ENCODE measurements at places on chromosomes 13 and 19.

GRCh38 chr13:47148543-47148942 is 251.7 kb upstream of the HTR2A start:
- no peak for DNase-seq

DNA sequence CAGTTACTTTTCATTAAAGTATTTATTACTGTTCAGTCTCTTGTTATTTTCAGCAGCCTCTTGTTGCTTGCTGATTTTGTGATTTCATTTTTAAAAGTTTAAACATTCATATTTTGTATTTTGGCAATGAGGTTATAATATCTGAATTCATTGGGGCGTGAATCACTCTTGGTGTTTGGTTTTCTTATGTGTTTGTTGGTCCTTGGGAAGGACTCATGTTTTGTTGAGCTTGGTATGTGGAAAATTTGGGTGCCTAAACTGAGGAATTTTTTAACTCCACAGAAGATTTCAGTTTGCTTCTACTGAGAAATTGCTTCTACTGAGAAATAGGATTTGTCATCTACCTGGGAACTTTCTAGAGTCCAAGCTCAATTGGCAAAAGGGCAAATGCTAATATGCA is 38.2 kb downstream of the PDS5B start:
- no peak for DNase-seq

- no peak for DNase-seq
Observed at GRCh38 chr19:36573895-36574720, 1.0 kb upstream of the ZNF529 start.

DNA sequence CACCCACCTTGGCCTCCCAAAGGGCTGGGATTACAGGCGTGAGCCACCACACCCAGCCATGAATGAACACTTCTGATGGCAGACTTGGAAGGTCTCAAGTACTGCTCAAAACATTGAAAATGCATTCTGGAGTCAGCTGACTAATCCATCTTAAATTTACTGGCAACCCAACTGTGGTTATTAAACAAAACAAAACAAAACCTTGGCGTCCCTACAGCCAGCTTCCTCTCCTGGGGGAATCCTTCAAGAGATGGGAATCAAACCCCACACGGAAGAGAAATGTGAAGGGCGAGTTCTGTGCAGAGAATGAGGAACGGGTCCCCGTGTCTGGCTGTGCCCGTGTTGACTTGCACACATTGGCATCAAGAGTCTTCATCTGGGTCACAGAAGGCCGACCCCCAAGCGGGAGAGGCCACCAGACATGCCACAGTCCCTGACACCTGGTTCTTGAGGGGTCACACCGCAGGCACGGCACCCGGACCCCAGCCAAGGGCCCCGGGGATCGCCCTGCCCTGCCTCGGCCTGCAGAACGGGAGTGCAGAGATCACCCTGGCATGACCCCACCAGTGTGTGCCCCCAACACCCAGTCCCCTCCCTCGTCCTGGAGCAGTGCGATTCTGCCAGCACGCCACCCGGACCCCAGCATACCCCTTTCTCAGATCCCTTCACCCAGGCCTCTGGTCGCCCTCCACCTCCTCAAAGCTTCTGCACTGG is 3.2 kb downstream of the MAP2K2 start:
- DNase-seq, result no peak

DNA sequence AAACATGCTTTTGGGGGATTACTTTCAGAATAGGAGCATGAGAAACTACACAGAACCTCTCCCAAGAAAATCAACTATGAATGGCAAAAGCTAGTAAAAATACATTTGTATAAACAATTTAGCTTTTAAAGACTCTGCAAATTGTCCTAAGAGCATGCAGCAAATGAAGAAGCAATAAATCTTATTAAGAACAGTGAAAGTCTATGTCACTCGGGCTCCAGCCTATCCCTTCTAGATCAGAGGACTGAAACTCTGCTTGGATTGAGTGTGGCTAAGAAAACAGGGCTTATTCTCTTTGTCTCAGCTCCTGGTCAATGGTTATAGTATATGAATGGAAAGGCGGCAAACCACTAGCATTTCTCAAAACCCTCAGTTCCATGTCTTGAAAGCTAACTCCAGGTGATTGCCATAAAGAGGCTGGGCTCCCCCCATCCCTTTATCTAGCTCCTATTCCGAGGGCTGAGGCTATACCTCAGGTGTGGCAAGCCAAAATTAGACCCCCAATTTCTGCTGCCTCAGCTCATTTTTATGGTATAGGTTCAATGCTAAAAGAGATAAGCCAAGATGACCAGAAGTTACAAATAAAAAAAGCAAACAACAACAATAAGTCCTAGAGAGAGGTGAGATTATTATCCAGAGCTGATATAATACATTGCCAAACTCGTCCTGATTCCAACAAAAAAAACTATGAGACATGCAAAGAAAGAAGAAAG is 953.2 kb downstream of the SLITRK6 start:
- DNase-seq, result no peak

DNA sequence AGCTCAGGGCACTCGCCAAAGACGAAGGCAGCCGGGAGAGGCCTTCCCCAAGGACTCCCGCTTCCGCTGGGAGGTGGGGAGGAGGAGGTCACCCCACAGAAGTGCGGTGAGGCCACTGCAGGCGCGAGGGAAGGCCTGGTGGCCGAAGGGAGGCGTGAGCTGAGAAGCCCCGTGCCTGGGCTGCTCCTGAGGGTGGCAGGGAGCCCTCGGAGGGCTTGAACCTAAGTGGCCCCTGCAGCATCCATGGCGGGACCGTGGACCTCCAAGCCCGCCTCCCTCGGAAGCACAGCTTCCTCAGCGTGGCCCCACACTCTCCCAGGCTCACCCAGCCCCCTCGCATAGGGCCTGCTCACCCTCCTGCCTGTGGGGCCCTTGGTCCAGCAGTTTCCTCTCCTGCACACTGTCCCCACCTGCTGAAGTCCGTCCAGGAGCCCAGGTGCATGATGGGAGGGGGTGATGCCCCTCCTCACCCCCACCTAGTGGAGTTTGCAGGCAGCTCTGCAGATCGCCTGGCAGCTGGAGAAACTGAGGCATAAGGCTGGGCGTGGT is 25.9 kb downstream of the EFNA2 start:
- DNase-seq, result no peak

DNA sequence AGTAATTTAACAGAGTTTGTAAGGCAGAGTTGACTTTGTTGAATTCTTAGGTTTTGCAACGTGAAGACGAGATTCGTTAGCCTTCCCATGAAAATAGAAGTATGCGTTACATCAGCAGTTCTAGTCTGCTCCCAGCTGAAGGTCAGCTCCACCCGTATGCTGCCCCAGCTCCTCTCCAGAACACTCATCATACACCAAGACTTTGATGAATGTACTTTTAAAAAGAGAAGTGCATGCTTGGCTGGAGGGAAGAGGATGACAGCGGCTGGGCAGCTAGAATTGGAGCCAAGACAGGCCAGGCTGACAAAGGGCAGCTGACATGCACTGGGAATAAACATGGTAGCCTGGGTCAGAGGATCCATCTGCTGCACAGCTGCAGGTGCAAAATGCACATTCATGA is 166.3 kb upstream of the ARGLU1 start:
- no peak for DNase-seq

GRCh38 chr19:40360708-40361241 is 12.3 kb downstream of the PLD3 start:
- DNase-seq, result no peak

GRCh38 chr13:102584434-102584833 is 12.4 kb upstream of the TPP2 start:
- DNase-seq, result no peak

DNA sequence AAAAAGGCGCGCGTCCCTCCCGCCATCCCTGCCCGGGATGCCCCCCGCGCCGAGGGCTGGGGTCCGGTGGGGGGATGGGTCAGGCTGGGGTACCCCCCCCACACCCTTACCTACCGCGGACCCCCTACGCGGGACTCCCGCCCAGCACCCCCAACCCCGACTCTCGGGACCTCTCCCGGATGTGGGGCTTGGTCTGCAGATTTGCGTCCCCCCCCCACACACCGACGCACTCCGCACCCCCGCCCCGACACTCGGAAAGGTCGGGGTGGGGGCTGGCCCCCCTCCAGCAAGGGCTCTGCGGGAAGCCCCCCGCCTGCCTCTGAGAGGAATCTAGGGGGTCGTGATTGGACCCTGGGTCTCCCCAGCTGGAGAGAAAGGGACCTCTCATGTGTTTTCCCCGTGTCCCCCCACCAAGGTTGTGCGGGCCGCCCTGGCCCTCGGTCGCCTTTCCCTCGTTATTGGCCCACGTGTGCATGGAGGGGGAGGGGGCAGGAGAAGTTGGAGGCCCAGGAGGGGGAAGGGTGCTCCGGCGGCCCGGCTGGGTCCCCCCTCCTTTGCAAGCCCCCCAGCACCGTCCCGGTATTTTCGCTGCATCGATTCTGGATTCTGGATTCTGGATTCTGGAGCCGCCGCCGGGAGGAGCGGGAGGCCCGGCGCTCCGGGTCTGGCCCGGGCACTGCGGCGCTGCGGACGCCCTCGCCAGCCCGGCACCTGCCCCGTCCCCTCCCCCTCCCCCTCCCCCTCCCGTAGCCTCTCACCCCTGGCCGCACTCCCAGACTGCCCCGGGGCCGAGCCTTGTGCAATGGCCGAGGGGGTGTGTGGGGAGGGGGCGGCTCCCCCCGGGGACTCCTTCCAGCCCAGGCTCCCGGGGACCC is 607 bp downstream of the NFIC start:
- DNase-seq, result no peak

DNA sequence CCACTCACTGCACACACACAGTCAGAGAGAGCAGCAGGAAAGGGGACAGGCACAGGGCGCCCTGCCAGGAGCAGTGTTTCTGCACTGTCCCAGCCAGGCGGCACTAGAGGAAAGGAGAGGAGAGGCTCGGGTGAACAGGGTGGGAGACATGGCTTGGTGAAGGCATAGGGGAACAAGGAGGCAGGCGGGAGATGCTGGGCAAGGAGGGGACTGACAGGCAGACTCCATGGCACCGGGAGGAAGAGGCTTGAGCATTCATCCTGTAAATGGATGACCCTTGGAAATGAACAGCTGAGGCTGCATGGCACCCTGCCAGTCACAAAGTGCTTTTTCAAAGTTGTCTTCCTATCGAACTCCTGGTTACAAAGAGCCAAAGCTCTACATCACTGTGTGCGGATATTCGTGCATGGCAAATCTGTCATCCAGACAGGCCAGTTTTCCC is 22.4 kb downstream of the MED26 start:
- DNase-seq, result no peak

- DNase-seq, result no peak
Observed at GRCh38 chr13:50417597-50417996, 402.4 kb downstream of the KCNRG start.

GRCh38 chr13:73216381-73216831 is 157.6 kb downstream of the KLF5 start:
- DNase-seq, result no peak

DNA sequence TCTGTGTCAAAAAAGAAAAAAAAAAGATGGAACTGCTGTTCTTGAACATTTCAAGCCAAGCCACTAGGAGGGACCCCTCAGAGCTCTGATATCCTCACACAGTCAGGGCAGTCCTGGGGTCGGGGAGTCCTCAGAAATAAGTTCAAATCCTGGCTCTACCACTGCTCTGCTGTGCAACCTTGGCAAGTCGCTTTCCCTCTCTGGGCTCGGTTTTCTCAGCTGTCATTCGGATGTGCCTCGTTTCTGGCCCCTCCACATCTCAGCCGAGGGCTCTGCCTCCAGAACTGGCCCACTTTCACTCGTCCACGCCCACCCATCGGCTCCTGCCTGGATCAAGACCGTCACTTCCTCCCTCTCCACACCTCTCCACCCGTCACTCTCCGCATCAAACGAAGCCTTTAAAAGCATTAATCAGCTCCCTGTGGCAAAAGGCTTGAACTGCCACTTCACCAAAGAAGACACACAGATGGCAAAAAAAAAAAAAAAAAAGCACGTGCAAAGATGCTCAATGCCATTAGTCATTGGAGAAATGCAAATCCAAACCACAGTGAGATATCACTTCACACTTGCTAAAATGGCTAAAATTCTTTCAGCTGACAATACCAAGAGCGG is 7.4 kb upstream of the ZNRF4 start:
- no peak for DNase-seq

DNA sequence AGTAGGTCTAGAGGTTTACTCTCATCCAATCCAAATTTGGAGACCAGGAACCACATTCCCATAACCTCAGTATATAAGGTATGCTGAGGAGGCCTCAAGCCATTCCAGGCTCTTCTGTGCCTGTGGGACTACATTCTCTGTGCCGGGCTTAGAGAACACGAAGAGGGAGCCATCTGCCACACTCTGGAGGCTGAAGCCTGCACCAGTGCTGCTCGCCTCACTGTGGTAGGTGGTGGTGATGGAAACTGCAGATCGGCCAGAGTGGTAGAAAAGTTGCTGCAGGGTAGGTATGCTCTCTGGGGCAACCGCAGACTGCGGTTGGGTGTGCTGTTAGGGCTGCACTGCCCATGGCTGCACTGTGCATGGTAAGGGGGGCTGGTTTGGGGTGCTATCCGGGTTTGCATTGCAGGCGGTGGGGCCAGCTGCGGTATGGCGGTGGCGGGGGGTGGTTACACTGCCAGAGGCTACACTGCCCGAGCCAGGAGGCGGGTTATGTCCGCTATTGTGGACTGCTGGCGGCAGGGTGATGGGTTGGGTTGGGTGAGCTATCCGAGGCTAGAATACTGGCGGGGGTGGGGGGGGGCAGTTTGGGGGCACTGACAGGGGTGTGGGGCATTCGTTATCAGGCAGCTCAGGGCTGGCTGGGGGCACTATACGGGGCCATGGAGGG is 145.0 kb downstream of the TNFRSF19 start:
- no peak for DNase-seq

GRCh38 chr13:48828962-48829411 is 146.7 kb upstream of the FNDC3A start:
- DNase-seq, result peak; percentile 50

DNA sequence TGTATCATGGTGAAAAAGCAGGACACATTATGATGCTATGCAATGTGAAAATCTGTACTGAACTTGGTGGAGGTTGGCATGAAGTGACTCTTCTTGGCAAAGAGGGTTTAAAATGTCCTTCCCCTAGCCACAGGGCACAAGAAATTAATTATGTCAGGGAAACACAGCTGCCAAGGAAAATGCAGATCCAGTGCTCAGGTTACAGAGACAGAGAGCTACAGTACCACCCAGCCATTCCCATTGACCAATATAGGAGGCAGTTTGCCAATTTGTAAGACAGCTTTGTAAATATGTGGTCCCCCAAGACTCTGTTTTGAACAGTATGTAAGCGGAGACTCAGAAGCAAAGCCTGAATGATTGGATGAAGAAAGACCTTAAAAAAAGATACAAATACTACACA is 69.4 kb upstream of the KLF12 start:
- no peak for DNase-seq

DNA sequence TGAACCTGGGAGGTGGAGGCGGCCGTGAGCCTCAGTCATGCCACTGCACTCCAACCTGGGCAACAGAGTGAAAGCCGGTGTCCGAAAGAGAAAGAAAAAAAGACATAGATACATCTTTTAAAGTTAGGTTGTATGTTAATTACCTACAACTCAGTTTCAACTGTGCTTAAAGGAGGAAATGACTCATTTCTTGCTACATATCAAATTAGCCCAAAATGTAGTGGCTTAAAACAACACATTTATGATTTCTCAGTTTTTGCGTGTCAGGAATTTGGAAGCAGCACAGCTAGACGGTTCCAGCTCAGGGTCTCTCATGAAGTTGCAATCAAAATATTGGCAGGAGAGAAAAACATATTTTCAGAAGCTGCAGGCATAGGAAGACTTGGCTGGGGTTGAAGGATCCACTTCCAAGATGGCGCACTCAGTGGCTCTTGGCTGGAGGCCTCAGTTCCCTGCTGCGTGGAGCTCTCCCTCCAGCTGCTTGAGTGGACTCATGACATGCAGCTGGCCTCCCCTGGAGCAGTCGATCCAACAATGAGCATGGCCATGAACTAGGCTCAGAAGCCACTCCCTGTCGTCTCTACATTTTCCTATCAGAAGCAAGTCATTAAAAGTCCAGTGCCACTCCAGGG is 7.1 kb downstream of the LDLR start:
- DNase-seq, result peak; percentile 78
